Spinal cord (tissue), 10 donors: ENCODE measurements at places on chromosomes 6 and 20. TPM values are rescaled to one million over a fixed set of nuclear protein-coding genes. Genes with fewer than 3 reads are reported as not detected.

The LAMA4 gene
- 156 TPM for total RNA-seq

DNA sequence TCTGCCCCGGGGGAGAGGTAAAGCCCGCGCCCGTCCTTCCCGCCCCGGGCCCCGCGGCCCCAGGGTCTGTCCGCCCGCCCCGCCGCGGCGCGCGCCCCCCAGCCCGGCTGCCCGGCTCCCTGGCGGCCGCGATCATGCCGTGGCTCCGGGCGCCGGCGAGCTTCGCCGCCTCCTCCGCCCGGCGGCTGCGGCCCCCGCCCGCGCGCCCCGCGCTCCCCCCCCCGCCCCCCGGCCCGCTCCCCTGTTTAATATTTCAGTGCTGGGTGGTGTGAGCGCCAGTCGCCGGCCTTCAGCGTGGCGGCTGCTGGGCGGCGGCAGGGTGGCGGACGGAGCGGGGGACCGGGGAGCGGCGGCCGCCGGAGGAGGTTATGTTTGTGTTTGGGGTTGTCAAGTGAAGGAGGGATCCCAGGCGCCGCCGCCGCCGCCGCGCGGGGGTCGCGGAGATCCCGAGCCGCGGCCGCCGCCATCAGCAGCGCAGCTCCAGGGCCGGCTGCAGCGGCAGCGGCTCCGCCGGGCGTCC, at the start of gene HIVEP1:
TSS of gene HIVEP1 (plus strand) at position 275 of the 520 bp plus-strand sequence. CDS start 3,317 bp downstream, outside the sequence.
- DNase-seq = no peak

DNA sequence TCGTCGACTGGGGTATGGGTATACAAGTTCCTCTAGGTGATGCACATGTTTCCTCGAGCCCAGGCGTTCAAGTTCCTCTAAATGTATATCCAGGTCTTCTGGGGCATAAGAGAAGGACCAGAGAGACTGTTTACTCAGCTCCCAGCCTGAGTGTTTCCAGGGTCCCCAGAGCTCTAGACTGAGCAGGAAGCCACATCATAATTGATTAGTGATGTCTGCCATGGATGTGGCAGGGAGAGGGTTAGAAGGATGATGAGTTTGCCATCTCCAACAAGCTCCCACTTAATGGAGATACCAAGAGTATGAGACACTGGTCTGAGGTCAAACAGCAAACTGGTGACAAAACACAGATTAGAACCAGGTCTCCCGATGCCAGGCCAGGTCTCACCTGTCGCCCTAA, 74.8 kb downstream of the PREX1 start:
- no peak for DNase-seq

DNA sequence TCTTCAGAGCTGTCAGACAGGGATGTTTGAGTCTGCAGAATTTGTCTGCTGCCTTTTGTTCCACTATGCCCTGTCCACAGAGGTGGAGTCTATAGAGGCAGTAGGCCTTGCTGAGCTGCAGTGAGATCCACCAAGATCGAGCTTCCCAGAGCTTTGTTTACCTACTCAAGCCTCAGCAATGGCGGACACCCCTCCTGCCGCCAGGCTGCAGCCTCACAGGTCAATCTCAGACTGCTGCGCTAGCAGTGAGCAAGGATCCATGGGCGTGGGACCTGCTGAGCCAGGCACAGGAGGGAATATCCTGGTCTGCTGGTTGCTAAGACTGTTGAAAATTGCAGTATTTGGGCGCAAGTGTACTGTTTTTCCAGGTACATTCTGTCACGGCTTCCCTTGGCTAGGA, 28.4 kb upstream of the RAB32 start:
- DNase-seq = no peak

DNA sequence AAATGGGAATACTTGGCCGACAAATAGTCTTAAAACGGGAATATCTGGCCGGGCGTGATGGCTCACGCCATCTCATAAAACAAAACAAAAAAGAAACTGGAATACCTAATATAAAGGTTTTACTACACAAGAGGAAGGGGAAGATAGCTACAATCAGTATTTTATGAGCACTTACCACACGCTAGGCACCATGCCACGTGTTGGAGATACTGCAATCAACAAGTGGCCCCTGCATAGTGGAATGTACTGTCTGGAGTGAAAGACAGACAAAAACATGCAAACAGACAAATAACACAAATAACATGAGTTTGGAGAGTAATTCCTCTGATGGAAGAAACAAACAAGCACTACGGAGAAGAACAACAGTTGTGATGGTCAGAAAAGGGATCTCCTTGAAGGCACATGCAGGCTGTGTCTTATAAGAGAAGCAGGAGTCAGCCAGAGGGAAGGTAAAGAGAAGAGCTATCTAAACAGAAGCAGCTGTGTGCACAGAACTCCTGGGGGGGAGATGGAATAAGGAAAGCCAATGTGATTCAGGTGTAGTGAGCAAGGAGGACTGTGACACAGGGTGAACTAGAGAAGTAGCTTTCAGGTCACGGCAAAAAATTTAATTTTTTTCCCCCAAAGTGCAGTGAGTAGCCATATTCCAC, 39.1 kb upstream of the AKIRIN2 start:
- DNase-seq = no peak

DNA sequence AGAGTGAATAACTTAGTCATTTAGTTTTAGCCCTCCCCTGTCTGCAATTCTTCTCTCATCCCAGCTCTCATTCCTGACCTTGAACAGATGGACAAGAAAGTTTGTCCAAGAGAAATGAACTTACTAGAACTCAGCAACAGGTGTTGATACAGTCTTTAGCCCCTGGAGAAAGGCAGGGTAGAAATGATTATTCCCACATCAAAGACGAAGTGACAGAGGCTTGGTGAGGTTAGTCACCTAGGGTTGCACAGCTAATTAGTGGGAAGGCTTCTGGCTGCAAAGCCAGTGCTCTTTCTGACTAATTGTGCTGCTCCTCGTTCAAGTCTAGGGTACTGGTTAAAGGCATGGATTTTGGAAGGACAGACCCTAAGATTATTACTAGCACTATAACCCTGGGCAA, 4.5 kb downstream of the ZDHHC14 start:
- no peak for DNase-seq

The SEMG1 gene
- not detected for total RNA-seq

GRCh38 chr6:166516251-166516884, 70.1 kb downstream of the RAMACL start:
- no peak for DNase-seq

DNA sequence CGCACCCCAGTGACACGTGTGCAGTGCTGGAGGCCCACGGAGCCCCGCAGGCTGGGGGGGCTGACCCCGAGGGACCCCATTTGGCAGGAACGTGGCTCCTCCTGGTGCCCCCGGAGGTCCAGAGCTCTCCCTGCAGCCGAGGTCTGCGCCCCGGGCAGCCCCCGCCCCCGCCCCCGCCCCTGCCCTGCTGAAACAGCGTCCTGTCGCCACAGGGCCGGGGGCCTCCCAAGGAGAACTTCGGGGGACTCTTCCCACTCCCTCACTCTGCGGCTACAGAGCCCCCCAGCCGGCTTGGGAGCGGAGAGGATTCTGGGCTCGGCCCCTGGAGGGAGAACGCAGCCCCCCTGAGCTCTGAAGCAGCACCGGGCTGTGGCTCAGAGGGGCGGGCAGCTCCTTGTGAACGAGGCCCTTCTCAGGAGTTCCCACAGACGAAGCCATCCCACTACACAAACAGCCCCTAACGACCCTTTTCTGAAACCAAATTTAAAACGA, 115.2 kb downstream of the DLL1 start:
- DNase-seq = no peak

The RRAGD gene
- total RNA-seq = 58.3 TPM
